ENCODE measurements at places on chromosomes 3 and 15. TPM values are rescaled to one million over a fixed set of nuclear protein-coding genes. Genes with fewer than 3 reads are reported as not detected.

Gene PLSCR2
- total RNA-seq, result not detected

GRCh38 chr15:78906316-78906620 lies 33.6 kb downstream of the MORF4L1 start:
- peak; percentile 68 for DNase-seq

Gene TM4SF1
- total RNA-seq, result 209 TPM

Gene GPR176
- total RNA-seq, result 32.4 TPM

DNA sequence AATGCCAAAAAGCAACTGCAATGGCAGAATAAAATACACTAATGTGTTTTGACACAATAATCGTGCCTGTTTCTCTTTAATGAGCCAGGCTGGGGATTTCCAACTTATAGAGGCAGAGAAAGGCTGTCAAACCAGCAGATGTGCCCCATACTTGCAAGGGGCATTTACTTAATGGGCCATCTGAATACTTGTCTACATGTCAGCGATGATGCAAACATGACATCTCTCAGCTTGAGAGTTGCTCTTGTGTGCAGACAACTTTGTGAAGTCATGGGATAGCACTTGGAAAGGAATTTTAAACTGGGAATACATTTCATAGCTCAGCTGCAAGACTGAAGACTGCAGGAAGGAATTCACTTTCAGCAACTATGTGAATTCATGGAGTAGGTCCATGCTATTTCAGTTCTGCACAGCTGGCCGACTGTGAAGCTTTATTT lies 127.4 kb upstream of the ADAMTS9 start:
- DNase-seq, result no peak

DNA sequence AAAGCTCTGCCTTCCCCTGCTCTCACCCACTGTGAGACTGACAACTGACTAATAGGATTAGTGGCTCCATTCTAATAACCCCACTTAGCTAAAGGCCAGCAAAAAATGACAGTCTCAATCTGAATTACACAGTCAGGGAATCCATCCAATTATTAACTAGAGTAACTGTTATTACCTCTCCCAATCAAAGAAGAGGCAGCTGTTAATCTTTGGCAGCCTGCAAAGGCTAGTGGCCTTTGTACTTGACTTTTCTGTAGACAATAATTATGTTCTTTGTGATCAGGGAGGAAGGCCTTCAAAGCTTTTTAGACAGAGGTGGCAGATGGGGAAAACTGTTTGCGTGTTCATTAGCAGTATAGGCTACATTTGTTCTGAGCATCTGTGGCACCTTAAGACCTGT lies 177.7 kb downstream of the ISL2 start:
- no peak for DNase-seq

DNA sequence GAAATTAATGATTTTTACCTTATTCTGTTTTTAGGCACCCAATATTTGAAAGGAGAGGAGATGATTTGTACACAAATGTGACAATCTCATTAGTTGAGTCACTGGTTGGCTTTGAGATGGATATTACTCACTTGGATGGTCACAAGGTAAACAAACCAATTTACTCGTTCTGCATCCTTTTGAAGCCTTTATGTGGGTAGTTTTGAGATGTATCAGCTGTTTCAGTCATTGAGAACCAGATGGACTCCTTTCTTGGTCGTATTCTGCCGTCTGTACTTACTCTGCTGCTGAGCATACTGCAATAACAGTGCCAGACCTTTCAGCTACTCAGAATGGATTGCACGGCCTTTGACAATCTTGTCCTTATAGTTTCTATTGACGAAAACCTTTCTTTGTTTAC lies 13.3 kb downstream of the DNAJB11 start:
- no peak for DNase-seq

DNA sequence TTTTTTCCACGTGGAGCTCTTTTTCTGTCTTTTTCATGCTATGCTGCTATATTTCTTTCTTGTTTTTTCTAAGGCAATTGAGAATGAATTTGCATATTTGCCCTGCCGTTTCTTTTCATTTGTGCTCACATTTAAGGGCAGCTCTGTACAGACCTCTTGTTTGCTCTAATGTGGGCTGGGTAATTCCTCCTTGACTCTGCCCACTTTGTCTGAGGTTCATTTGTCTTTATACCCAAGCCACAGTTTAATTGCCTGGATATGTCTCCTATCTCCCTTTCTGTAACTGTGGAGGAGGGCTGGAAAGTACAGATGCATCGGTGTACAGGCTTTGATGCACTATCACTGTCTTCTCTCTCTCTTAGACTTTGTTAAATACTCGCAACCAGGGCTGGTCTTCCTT lies 195.9 kb downstream of the EPHB1 start:
- no peak for DNase-seq

DNA sequence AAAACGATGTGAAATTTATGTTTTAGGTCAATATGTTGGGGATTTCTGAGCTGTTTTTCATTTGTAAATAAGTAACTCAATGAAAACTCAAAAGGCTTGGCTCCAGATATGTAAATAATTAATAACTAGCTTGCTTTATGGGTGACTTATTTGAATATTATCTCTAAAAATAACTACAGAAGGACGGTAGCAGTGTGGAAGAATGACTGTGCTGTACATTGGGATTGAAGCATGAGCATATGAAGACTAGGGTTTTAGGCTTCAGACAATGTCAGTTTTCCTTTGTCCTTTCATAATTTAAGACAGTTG lies 343.9 kb downstream of the GRM7 start:
- DNase-seq, result no peak

Gene CAV3
- total RNA-seq, result not detected

Gene CRELD1
- 12.4 TPM for total RNA-seq

Gene OSTN
- 0.11 TPM for total RNA-seq

GRCh38 chr15:80777826-80778620 lies 1.1 kb upstream of the CEMIP start:
- DNase-seq, result no peak

DNA sequence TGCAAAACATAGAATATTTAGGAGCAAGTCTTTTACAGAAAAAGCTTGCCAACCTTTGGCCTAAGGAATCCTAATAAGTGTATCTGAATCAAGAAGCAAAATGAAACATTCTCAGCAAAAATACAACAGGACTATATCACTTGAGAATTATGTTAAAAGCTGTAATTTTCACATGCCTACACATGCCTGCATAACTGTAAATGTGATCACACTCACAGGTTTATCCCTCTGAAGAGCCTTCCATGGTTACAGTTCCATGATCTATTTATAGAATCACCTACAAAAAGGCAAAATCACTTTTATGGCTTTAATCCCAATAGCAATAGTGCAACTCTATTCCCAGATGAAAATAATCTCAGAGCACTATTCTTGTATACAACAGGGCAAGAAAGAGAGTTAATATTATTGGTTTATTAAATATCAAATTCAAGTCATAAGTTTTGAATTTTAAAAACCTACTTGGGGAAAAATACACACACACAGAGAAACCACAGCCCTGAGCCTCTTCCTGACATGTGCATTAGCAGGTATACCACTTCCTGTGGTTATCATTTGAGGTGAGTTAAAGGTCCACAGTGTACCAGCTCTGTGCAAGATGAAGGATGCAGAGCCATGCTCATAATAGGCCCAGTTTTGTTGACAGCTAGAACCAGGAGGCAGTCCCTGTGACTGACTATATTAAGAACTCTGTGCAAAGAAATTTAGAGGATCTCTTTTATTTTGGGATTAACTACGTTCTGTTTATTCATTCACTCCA lies 252.5 kb upstream of the TGFBR2 start:
- DNase-seq, result no peak

All from Daoy (cell line).